ENCODE measurements at places on chromosomes 3 and 15. TPM values are rescaled to one million over a fixed set of nuclear protein-coding genes. Genes with fewer than 3 reads are reported as not detected.

DNA sequence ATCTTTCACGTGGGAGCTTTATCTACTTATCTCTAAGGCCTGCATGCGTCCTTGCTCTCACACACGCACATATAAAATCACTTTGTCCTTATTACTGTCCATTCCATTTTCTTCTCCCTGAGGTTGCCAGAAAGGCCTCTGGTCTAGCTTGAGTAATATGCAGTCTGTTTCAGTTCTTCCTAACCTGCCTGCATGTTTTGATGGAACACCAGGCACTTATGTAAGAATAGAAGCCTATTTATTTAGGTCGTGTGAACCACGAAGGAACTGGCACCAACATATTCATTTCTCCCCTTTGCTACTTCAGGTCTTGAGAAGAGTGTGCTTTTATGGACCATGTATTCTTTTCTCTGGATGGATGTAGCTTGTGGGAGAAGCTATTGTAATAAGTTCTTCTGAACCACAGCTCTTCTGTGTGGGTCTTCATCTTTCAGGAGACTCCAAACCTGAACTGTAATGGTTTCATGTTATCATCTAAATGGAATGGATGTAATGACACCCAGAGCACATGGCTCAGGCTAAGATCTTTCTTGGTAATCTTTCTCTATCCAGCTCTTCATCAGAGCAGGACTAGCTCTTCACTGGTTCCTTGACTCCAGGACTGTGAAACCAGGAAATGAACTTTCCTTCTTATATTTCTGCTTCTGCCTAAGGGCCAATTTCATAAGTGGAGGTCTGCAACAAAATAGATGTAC, 53.8 kb downstream of the UBE2E2 start:
- no peak for DNase-seq

DNA sequence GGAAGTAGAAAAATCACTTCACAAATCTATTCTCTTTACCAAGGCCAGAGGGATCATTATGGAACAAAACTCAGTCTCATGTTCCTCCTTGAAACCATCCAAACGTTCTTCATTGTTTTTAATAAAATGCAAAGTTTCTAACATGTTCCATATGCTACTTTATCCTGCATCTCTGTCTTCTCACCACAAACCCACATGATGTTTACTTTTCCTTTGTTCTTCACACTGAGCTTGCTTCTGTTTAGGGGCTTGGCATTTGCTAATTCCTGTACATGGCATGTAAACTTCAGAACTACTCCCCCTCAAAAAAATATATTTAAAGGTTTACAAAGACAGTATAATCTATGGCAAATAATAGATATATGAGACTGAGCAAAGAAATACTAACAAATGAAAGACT, 651.4 kb downstream of the OTOL1 start:
- no peak for DNase-seq

DNA sequence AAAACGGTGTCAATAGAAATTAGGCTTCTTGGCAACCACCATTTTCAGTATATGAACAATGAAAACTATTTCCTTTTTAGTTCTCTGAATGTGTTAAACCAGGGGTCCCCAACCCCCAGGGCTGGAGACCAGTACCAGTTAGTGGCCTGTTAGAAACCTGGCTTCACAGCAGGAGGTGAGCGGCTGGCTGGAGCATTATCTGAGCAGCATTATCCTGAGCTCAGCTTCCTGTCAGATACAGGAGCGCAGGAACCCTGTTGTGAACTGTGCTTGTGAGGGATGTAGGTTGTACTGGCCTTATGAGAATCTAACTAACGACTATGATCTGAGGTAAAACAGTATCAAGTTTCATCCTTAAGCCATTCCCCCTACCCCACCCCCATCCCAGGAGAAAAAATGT, 328.7 kb downstream of the ZBBX start:
- DNase-seq = no peak

GRCh38 chr3:12440927-12441714, 43.2 kb upstream of the TSEN2 start:
- no peak for DNase-seq

- DNase-seq = no peak
These were observed 79.0 kb downstream of the ERC2 start for GRCh38 chr3:56389183-56389830.

- DNase-seq = no peak
These were observed 301.7 kb downstream of the OXSM start for GRCh38 chr3:26091626-26092025.

GRCh38 chr3:40255532-40255931, 54.0 kb upstream of the EIF1B start:
- DNase-seq = no peak

- no peak for DNase-seq
These were observed 15.4 kb upstream of the PRKAR2A start for GRCh38 chr3:48863122-48863521.

DNA sequence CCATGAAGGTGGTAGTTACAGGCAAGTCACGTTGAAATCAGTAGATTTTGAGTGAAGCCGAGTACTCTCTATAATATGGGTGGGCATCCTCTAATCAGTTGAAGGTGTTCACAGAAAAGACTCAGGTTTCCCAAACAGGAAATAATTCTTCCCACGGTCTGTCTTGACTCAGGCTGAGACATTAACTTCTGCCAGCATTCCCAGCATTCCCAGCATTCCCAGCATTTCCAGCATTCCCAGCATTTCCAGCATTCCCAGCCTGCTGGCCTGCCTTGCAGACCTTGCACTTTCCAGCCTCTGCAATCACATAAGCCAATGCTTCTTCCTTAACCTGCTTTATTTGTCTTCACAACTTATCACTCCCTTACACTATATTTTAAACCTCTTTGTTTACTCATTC, 542.3 kb upstream of the ROBO2 start:
- no peak for DNase-seq

GRCh38 chr3:52786330-52787215, 8.0 kb upstream of the ITIH3 start:
- DNase-seq = no peak

DNA sequence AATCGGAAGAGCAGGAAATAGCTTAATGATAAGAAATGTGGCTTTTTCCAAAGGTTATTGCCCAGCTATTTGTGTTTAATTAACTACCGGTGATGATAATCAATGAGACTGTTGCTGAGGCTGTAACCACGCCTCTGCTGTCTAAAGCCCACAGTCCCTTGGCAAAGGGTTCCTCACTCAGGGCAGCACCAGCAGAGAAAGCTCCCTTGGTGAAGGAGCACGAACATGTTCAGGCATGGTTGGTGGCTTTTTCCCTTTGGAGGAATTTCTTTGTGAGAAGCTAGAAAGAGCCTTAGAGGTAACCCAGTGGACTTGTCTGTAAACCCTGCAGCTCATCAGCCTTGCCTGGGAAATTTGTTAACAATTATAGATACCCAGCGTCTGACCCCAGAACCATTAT, 7.5 kb upstream of the ST6GAL1 start:
- DNase-seq = no peak

- DNase-seq = no peak
These were observed 2.4 kb downstream of the CRELD1 start for GRCh38 chr3:9935966-9936510.

DNA sequence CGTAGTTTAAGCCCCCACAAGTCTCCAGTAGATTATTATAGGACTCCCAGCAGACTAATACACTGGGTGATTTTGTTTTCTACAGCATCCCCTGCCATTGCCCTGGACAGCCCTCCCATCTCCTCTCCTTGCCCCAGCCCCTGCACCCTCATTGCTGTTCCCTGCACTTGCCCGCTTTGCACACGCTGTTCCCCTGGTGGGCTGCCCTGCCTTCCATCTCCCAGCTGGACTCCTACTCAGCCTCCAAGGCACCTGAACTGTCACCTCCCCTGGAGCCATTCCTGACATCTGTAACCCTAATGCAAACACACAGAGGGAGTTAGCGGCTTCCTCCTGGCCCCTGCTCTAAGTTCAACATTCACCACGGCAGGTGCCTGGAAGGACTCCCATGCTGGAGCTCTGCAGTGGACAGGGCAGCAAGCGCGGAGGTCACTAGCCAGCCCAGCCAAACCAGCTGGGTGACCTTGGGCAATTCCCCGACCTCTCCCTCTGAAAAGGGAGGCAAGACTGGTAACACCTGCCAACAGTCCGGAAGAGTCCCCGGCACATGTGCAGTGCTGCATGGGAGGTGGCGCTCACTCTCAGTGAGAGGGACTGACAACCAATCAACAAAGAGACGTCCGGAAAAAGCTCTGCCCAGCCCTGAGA, 38.8 kb upstream of the IQSEC1 start:
- DNase-seq = peak; percentile 35

DNA sequence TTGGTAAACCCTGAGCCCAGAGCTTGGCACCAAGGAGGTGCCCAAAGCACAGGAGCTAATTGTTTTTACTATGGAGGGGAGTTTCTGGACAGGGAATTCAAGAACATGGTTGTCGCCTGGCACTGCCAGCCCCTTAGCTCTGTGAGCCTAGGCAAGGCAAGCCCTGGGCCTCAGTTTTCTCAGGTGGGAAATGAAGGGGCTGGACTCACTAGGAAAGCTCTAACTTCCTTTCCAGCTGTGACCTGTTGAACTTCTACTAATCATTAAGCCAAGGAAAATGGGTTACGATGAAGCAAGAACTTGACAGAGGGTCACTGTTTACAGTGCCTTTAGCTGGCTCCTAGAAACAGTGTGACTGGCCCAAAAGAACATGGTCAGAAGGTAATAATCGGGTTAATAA, 277.2 kb downstream of the SHQ1 start:
- DNase-seq = no peak

DNA sequence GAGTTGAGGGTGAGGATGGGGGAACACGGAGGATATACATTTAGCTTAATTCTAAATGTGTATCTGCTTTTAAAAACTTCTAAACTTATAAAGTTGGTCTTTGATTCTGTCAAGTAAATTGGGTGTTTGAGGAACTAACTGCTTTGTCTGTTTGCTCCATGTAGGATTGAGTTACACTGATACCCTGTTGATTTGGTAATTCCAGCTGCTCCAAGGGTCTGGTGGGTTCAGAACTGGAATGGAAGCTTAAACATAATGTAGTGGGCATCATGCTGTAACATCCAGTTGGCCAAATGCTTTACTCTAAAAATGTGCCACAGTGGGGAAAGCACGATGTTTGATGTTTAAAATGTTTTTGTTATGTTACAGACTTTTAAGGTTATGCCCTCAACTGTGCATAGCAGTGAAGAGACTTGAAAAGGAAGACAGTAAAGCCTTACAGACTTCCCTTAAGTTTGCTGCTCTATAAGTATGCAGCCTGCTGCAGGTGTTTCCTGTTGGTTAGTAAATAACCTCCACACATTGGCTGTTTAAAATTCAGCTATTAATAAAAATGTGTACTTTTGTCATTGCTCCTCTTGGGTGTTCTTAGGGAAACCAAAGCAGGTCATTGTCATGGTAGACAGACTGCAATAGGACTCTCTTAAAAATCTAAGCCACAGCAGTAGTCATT, 5.9 kb upstream of the EDEM1 start:
- DNase-seq = no peak

DNA sequence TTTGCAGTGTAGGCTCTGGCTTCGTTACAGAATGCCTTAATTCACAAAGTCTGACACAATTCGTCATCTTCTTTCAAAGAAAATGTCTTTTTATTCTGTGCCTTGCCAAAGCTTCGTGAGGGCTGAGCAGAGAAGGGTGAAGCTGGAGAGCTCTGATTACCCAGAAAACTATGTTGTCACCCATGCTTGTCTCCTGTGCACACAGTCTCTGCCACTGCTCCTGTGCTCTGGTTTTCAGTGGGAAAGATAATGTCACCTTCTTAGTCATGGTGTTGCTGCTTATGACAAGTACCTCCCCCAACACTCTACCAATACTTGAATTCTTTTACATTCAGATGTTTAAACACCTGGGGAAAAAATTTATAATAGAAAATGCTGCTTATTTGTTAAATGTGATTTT, 509.2 kb upstream of the GRM7 start:
- DNase-seq = no peak

- no peak for DNase-seq
These were observed 257.4 kb downstream of the STXBP5L start for GRCh38 chr3:121165397-121165837.

DNA sequence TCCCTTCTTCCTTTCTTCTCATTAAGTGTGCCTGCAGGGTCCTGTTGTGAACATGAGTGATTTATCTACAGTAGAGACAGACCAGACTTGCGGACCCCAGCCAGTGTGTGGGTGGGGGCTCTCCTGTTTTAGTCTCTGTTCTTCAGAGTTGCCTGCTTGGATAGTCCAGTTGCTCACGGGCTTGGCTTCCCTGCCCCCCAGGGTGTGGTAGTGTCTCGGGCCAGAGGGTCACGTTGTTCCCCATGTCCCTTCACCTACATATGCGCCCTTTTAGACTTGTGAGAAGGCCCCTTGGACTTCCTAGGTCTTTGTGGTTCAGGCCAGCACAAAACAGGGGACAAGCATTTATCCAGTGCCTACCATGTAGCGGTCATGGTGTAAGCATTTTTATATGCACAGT, 85.8 kb downstream of the AAGAB start:
- DNase-seq = no peak

GRCh38 chr3:123449102-123449996, 459 bp upstream of the ADCY5 start:
- no peak for DNase-seq

DNA sequence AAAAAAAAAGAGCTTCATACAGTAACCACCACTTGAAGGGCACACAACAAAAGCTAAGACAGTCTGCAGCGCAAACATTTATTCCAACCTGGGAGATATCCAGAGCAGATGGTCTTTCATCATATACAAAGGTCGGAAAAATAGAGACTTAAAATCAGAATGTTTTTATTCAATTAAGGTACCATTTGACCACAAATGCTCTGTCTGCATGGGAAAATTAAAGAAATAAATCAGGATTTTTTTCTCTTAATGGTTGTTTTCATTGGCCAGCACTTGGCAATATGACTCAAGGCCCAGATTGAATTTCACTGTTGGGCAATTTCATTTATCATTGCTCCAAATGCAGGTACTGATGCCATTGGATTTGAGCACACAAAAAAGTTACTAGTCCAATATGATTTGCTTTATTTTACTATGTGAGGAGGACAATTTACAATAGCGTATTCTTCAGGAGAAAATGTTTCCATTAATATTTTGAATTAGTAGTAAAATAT, 145.9 kb upstream of the AGTR1 start:
- no peak for DNase-seq

DNA sequence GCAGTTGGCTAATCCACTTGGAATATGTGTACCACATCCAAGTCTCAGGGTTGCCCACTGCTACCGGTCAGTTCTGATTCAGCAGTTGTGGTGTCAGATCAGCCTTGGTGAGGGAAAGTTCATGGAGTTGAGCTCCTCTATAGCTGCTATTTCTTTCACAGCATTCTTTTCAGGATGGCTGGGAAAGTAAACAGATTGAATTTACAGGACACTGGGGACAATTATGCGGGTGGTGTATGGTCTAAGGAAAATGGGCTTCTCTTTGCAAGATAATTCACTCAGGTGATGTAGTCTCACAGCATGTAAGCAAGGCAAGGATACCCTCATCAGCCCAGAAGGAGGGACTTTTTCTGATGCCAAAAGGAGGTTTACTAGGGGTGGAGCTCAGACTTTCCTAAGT, 249.9 kb downstream of the DOCK3 start:
- DNase-seq = no peak

VILL gene
- total RNA-seq = 15.8 TPM

TMCO5A gene
- total RNA-seq = not detected

FAN1 gene
- 18.9 TPM for total RNA-seq

PPP1R14D gene
- not detected for total RNA-seq

SERINC4 gene
- total RNA-seq = 0.20 TPM

LINGO1 gene
- not detected for total RNA-seq

SLC15A2 gene
- 0.88 TPM for total RNA-seq

CSPG5 gene
- total RNA-seq = 0.50 TPM

TRIM42 gene
- not detected for total RNA-seq
